ENCODE measurements at places on chromosomes 11 and 22.

DNA sequence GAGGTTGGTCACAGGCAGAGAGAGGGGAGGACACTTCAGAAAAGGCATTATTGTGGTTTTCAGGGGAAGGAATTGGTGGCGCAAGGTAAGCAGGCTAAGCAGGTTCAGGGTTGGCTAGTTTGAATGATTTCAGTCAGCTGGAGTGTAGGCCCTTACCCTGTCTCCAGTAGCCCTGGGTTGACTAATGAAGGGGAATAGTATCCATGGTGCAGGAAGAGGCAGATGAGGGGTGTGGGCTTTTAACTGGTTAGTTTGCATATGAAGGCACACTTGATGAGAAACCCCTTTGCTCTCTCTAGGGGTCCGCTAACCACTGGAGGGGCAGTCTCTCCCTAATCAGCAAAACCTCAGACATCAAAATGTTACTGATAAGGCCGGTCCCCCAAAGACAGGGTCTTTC lies 249.7 kb downstream of the AASDHPPT start:
- DNase-seq: no peak

- peak; percentile 59 for DNase-seq
Measured at GRCh38 chr22:39490135-39490798, 11.8 kb upstream of the MIEF1 start.

DNA sequence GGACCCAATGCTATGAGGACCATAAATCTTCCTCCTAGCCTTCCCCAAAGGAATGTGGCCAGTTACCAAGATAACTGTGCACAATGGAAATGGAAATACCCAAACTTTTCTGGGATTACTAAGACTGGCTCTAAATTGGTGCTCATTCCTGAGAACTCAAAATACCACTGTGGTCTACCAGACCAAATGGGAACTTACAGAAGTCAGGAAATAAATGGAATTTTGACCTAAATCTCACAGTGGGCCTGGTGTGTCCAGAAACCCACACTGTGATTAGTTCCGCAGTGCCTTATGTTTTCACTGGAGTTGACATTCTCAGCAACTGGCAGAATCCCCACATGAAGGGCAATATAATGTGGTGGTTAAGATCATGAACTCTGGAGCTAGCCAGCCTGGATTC lies 99.4 kb upstream of the ZC3H12C start:
- peak; percentile 3 for DNase-seq

DNA sequence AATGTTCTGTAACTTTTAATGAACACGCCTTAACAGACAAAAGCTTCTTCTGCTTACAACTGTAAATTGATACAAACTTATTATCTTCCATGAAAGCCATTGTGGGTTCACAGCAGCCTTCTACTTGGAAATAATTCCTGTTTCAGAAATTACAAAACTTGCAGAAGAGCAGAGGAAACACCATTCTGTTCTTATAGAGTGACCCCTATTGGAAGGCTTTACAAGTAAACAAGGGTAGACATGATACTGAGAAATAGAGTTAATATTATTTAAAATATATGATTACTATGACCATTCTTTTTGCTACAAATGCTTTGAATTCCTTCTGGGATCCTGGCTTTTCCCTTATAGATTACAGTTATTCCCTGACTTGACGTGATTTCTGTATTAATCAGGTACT lies 32.4 kb upstream of the KCNA4 start:
- DNase-seq: no peak

DNA sequence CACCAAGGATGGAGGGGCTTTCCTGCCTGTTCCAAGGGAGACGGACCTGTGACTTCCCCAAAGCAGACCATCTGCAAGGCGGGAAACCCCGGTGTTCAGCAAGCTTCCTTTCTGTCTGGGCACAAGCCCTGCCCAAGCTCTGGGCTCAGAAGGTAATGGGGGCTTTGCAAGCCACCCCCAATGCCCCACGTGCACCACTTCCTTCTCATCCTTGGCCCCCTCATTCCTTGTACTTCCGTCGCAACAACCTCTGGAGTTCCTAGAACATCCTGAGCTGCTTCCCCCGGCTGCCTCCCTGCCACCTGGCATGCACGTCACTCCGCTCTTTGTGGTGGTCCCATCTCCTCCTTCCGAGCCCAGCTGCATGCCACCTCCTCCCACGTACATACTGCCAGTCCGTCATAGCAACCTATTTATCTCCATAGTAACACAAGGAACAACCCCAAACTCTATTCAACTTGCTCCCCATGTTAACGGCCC lies 3.9 kb downstream of the MYEOV start:
- peak; percentile 51 for DNase-seq

DNA sequence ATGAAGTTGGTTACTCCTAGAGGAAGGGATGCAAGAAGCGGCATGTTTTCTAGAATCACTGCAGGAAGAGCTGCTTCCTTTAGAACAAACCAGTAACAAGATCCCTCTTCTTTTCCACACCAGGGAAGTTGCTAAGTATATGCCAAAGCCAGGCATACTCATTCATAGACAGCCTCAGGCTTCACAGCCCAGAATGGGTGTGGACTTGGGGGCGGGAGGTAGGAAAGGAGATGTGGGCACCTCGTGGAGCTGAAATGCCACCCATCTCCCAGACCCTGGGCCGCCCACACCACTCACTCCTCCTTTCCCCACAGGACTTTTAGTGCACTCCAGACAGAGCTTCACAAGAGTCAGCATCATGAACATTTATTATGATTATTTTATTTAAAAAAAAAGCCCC lies 16.0 kb upstream of the TMEM121B start:
- DNase-seq: no peak

- no peak for DNase-seq
Measured at GRCh38 chr22:50105208-50106100, 15.6 kb downstream of the MOV10L1 start.

DNA sequence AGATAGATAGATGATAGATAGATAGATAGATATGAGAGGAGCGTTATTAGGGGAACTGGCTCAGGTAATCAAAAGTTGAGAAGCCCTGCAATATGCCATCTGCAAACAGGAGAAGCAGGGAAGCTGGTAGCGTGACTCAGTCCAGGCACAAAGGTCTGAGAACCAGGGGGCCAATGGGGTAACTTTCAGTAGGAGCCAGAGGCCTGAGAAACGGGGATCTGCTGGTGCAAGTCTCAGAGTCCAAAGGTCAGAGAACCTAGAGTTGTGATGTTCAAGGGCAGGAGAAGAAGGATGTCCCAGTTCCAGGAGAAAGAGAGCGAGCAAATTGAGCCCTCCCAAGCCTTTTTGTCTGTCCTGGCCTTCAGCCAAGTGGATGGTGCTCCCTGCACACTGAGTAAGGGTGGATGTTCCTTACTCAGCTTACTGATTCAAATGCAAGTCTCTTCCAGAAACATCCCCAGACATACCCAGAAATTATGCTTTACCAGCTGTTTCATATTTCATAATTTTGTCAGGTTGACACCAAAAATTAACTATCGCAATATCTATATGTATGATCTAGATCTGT lies 87.8 kb upstream of the SLC22A12 start:
- no peak for DNase-seq

DNA sequence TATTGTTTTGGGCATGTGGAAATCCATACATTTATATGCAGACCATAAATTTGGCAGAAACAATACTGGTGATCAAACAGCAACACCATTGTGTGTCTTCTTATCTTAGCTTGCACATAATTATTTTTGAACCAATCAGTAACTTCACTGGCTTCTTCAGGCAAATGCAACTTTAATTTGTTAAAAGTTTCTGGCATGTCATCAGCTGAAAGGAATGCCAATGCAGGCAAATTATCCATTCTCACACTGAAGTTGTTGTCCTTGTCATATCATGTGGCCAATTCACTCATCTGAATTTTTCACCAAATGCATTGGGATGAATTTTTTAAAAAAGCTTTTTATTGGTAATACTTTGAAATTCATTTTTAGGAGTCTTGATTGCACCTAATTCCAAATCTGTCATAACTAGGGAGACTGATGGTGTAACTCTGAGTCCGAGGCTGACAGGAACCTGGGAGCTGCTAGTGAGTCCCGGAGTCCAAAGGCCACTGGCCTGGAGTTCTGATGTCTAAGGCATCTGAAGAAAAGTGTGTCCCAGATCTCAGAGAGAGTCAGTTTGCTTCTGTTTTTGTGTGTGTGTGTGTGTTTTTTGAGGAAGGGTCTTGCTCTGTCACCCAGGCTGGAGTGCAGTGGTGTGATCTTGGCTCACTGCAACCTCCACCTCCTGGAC lies 17.4 kb upstream of the OR10V1 start:
- no peak for DNase-seq

DNA sequence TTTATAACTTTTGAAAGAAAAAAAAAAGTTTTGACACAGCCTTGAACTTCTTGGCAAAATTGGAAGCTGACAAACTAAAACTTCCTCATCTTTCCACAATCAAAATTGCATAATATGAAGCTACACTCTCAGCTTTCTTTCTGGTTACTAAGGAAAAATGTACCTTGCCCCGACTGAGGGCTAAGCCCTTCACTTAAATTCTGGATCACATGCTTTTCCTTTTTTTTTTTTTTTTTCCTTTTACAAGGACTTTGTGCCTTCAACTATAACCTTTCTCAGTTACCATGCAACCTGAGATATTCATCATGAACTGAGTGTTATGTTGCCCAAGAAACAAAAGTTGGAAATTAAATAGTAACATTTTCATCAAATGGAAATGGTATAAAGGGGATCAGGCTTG lies 188.5 kb upstream of the CARD18 start:
- no peak for DNase-seq

DNA sequence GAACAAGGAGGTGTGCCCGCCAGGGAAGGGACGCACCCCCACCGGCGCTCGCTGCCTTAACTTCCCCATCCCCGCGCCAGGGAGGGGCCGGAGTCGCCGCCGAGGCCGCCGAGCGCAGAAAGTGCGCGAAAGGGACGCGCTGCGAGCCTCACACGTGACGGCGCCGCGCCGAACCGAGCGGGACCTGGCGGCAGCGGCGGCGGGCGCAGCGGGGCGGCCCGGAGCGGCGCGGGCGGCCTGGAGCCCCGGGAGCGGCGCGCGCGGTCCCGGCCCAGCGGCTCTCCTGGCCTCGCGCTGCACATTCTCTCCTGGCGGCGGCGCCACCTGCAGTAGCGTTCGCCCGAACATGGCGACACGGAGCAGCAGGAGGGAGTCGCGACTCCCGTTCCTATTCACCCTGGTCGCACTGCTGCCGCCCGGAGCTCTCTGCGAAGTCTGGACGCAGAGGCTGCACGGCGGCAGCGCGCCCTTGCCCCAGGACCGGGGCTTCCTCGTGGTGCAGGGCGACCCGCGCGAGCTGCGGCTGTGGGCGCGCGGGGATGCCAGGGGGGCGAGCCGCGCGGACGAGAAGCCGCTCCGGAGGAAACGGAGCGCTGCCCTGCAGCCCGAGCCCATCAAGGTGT lies at the start of gene SORL1:
Gene SORL1, plus strand, starts transcription at position 329 of the 623 bp plus-strand sequence. Its CDS starts 18 bp downstream, at position 347.
- DNase-seq: peak; percentile 47

DNA sequence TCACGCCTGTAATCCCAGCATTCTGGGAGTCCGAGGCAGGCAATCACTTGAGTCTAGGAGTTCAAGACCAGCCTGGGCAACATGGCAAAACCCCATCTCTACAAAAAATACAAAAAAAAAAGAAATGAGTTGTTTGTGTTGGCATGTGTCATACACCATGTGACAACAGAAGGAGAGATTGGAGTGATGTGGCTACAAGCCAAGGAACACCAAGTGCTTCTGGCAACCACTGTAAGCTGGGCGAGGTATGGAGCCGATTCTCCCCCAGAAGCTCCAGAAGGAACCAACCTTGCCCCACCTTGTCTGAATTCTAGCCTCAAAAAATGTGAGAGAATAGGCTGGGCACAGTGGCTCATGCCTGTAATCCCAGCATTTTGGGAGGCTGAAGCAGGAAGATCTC lies 39.1 kb upstream of the SLC35C1 start:
- no peak for DNase-seq

- DNase-seq: peak; percentile 90
Measured at GRCh38 chr11:18012906-18013781, at the start of gene SERGEF. Gene SERGEF, minus strand, starts transcription at chr11:18013047. Its CDS starts 37 bp downstream, at chr11:18013010.

- DNase-seq: no peak
Measured at GRCh38 chr22:19507534-19507861, 16.7 kb downstream of the CLDN5 start.

DNA sequence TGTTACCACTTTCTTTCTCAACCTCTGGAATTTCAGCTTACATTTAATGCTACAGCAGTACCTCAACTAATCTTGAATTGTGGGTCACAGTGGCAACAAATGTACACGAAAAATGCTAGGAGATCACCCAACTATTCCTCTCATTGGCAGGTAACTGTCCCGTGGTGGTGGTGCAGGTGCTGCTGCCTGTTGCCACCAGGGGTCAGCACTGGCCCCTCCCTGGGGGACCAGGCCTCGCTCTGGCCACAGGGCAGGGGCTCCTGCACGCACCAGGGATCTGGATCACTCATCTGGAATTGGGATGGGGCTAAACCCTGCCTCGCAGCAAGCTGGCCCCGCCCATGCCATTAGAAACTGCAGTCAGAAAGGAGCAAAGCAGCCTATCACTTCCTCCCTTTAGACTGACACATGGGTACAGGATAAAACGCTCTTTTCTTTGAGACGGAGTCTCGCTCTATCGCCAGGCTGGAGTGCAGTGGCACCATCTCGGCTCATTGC lies 6.9 kb upstream of the POLDIP3 start:
- peak; percentile 18 for DNase-seq

- no peak for DNase-seq
Measured at GRCh38 chr11:30586251-30587144, at the start of gene MPPED2. Gene MPPED2, minus strand, starts transcription at chr11:30586353. Its CDS starts 5,980 bp downstream, at chr11:30580373.

- DNase-seq: no peak
Measured at GRCh38 chr11:74540270-74540669, 46.7 kb upstream of the LIPT2 start.
